ENCODE measurements at places on chromosomes 7 and 10. TPM values are rescaled to one million over a fixed set of nuclear protein-coding genes. Genes with fewer than 3 reads are reported as not detected.
A peak's percentile ranks its signal among the peaks of the same experiment; 100 is the strongest.

DNA sequence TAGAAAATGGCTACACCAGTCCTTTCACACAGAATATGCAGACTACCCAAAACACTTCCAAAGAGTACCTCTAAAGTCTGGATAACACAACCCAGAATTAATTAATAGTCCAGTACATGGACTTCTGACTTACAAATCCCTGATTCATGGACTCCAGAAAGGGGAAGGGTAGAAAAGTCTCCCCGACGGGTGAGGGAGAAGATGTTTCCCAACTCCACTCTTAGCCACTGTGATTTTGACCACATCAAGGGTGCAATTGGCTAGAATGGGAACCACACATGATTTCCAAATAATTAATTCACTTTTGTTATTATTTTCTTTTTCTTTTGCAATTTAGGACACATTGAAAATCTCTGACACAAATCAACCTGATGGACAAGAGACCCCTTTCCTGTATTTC lies 1.4 kb downstream of the TMEM130 start:
- no peak for DNase-seq
- no peak overlapping the region for H3K4me3 ChIP-seq
- no peaks in the 10 kb centered on the region for H3K36me3 ChIP-seq
- peaks cover 18% of the 10 kb centered on the region for H3K4me1 ChIP-seq

- H3K4me3 ChIP-seq = no peak overlapping the region
- H3K4me1 ChIP-seq = no peaks in the 10 kb centered on the region
- no peak overlapping the region for H3K27ac ChIP-seq
These were observed 84.4 kb downstream of the SLIT1 start for GRCh38 chr10:97101166-97101940.

DNA sequence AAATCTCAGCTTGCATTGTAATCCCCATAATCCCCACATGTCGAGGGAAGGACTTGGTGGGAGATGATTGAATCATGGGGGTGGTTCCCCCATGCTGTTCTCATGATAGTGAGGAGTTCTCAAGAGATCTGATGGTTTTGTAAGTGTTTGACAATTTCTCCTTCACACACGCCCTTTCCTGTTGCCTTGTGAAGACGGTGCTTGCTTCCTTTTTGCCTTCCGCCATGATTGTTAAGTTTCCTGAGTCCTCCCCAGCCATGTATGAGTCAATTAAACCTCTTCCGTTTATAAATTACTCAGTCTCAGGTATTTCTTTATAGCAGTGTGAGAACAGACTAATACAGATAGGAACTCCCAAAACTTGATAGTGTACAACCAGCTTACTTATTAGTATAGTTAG lies 98.6 kb downstream of the CREM start:
- peaks cover 4% of the 10 kb centered on the region for H3K4me1 ChIP-seq
- H3K4me3 ChIP-seq = no peak overlapping the region
- no peak for DNase-seq
- H3K27ac ChIP-seq = no peak overlapping the region
- no peaks in the 10 kb centered on the region for H3K27me3 ChIP-seq

GRCh38 chr7:4727914-4728705 lies 46.0 kb downstream of the FOXK1 start:
- no peak overlapping the region for H3K27ac ChIP-seq
- peaks cover 4% of the 10 kb centered on the region for H3K36me3 ChIP-seq
- no peaks in the 10 kb centered on the region for H3K27me3 ChIP-seq
- peaks cover 22% of the 10 kb centered on the region for H3K4me1 ChIP-seq
- no peak overlapping the region for H3K4me3 ChIP-seq
- DNase-seq = no peak

- H3K36me3 ChIP-seq = peaks cover 2% of the 10 kb centered on the region
- H3K4me1 ChIP-seq = peaks cover 15% of the 10 kb centered on the region
- no peak for DNase-seq
These were observed 4.8 kb downstream of the GLRX3 start for GRCh38 chr10:130141038-130141437.

Gene ABCB1
- 1.8 TPM for total RNA-seq

Gene TRIM4
- 4.6 TPM for total RNA-seq

DNA sequence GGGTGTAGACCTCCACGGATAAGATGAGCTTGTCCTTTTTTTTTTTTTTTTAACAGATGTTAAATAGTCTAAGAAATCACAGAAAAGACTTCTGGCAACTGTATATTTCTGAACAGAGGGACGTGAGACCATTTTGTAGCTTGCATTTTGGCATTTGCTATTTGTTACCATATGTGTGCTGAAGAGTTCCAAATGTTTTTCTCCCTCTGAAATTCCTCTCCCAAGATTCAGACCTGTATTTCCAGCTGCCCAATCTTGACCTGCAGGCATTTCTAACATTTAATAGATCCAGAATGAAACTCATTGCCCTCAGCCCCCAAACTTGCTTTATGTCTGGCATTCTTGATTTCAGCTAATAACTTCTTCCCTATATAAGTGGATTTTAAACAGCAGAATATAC lies 223.1 kb upstream of the FZD1 start:
- DNase-seq = no peak
- no peaks in the 10 kb centered on the region for H3K27me3 ChIP-seq
- no peaks in the 10 kb centered on the region for H3K4me1 ChIP-seq
- no peak overlapping the region for H3K4me3 ChIP-seq

DNA sequence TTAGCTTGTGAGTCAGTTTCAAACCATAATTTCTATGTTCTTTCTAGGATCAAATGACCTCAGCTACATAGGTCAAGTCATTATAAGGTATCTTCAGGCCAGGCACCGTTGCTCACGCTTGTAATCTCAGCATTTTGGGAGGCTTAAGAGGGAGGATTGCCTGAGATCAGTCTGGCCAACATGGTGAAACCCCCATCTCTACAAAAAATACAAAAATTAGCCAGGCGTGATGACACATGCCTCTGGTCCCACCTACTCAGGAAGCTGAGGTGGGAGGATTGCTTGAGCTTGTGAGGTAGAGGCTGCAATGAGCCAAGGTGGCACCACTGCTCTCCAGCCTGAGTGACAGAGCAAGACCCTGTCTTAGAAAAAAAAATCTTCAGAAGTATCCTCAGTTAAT lies 362.3 kb downstream of the GATA3 start:
- H3K4me3 ChIP-seq = no peak overlapping the region
- H3K27ac ChIP-seq = no peak overlapping the region
- H3K36me3 ChIP-seq = no peaks in the 10 kb centered on the region
- no peak for DNase-seq
- no peaks in the 10 kb centered on the region for H3K4me1 ChIP-seq
- H3K27me3 ChIP-seq = no peaks in the 10 kb centered on the region

Gene PDCD4
- 79.9 TPM for total RNA-seq

Gene NPY4R2
- not detected for total RNA-seq

Gene ASIC3
- 5.9 TPM for total RNA-seq

- no peak overlapping the region for H3K27ac ChIP-seq
- H3K4me1 ChIP-seq = no peaks in the 10 kb centered on the region
- no peak overlapping the region for H3K4me3 ChIP-seq
- no peak for DNase-seq
These were observed 806.1 kb downstream of the TNS3 start for GRCh38 chr7:46775776-46776175.

GRCh38 chr10:78781251-78781913 lies 287.4 kb upstream of the ZMIZ1 start:
- H3K27ac ChIP-seq = no peak overlapping the region
- DNase-seq = no peak
- H3K4me3 ChIP-seq = no peak overlapping the region
- H3K4me1 ChIP-seq = peaks cover 7% of the 10 kb centered on the region
- H3K36me3 ChIP-seq = no peaks in the 10 kb centered on the region

DNA sequence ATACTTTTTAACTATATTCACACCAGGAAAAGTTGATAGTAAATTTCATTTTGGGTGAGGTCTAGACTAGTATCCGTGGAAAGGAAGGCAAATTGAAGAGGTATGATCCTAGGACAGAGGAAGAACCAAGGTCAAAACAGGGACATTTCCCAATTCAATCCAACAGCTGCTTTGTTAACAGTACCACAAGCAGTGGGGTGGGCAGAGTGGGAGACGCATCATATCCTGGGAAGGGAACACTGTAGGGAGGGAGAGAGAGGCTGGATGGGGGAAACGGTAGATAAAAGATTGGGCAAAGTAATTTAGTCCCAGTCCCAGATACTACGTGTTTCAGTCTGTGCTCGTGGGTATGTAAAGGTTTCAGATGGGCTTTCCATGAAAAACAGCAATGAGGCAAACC lies 9.2 kb upstream of the FAS start:
- no peak overlapping the region for H3K27ac ChIP-seq
- H3K4me1 ChIP-seq = peaks cover 17% of the 10 kb centered on the region
- H3K27me3 ChIP-seq = no peaks in the 10 kb centered on the region
- no peak overlapping the region for H3K4me3 ChIP-seq
- DNase-seq = no peak

DNA sequence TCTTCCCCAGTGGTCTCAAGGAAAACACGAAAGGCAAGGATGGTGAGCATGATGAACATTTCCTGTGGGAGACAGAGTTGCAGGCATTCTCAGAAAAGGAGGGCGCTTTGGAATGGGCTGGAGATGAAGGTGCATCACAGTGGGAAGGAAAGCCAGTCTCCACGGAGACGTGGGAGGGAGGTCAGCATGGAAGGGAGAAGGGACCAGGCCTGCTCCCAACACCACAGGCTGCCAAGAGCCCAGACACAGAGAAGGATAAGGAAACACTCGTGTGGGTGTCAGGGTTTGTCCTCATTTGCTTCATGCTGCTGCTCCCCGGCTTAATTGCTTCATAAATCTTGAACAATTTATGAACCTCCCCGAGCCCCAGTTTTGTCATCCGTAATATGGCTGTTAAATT lies 231.5 kb upstream of the ZNF32 start:
- DNase-seq = no peak
- H3K4me1 ChIP-seq = peaks cover 3% of the 10 kb centered on the region
- H3K4me3 ChIP-seq = no peak overlapping the region
- H3K27ac ChIP-seq = no peak overlapping the region

DNA sequence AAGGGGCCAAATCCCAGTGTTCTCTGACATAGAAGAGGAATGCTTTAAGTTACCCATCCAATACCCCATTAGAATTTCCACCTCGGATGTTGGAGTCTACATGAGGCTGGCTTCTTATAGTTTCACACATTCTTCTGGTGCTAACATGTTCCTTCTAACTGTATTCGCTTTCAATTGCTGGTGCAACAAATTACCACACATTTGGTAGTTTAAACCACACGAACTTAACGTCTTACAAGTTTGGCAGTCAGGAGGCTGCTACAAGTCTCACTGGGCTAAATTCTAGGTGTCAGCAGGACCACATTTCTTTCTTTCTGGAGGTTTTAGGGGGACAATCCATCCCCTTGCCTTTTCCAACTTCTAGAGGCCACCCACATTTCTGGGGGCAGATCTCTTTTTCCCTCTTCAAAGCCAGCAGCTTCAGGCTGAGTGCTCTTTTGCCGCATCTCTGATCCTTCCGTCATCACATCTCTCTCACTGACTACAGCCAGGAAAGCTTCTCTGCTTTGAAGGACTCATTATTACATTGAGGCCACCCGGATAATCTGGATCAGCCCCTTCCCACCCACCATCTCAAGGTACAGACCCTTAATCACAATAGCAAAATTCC lies 5.1 kb upstream of the MACC1 start:
- H3K4me1 ChIP-seq = peaks cover 37% of the 10 kb centered on the region
- no peak for DNase-seq
- H3K4me3 ChIP-seq = no peak overlapping the region
- peak overlapping the region; percentile 12 for H3K27ac ChIP-seq
- no peaks in the 10 kb centered on the region for H3K27me3 ChIP-seq

DNA sequence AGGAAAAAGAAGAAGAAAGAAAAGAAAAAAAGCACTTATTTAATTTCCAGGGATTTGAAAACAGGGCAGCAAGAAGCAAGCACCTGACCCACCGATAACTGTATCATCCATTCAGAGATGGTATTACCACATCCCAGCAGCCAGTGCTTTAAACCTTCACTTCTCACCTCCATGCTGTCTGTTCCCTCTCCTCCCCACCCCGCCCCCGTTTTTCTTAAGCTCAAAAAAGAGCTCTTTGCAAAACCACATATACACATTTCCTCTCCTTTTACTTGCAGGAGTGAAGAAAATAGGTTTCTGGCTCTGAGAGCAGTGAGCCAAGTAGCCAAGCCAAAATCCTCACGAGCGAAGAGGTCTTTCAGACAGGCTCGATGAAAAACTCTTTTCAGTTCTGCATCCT lies 2.2 kb downstream of the STOX1 start:
- H3K4me1 ChIP-seq = peaks cover 3% of the 10 kb centered on the region
- H3K27me3 ChIP-seq = peaks cover 18% of the 10 kb centered on the region
- no peak overlapping the region for H3K4me3 ChIP-seq
- no peaks in the 10 kb centered on the region for H3K36me3 ChIP-seq

GRCh38 chr7:18555968-18556367 lies 60.4 kb downstream of the HDAC9 start:
- no peak overlapping the region for H3K27ac ChIP-seq
- DNase-seq = no peak
- H3K4me1 ChIP-seq = peaks cover 37% of the 10 kb centered on the region

DNA sequence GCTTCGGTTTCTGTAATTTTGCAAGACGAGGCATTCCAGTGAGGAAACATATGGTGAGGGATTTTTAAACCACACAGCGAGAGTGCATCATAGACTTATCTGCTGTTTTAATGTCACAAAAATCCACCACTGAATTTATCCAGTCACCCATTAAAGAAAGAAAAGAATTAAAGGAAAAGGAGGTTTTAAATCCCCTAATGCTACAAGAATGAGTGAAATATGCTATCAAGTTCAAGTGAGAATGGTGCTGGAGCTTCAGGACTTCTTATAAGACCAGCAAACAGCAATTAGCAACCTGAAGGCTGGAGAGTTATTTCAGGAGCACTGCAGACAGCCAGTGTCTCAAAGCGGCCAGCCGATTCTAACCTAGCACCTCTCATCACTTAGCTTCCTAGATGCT lies 439.1 kb upstream of the MGMT start:
- no peak overlapping the region for H3K4me3 ChIP-seq
- H3K27ac ChIP-seq = no peak overlapping the region
- no peaks in the 10 kb centered on the region for H3K36me3 ChIP-seq
- peaks cover 3% of the 10 kb centered on the region for H3K27me3 ChIP-seq

Gene ZNF804B
- not detected for total RNA-seq

- H3K4me3 ChIP-seq = peak overlapping the region; percentile 46
- peak; percentile 42 for DNase-seq
- H3K36me3 ChIP-seq = peaks cover 3% of the 10 kb centered on the region
- no peak overlapping the region for H3K27ac ChIP-seq
- peaks cover 22% of the 10 kb centered on the region for H3K4me1 ChIP-seq
- H3K27me3 ChIP-seq = no peaks in the 10 kb centered on the region
These were observed 860 bp downstream of the SEC31B start for GRCh38 chr10:100518761-100519241.

GRCh38 chr7:84324136-84324630 lies 129.6 kb upstream of the SEMA3A start:
- no peaks in the 10 kb centered on the region for H3K27me3 ChIP-seq
- DNase-seq = no peak
- H3K4me1 ChIP-seq = no peaks in the 10 kb centered on the region
- H3K36me3 ChIP-seq = no peaks in the 10 kb centered on the region
- no peak overlapping the region for H3K4me3 ChIP-seq

Gene GSTO2
- 1.9 TPM for total RNA-seq

Data from astrocyte (in vitro differentiated cells and primary cell).